ENCODE measurements at places on chromosomes 12 and 14.

DNA sequence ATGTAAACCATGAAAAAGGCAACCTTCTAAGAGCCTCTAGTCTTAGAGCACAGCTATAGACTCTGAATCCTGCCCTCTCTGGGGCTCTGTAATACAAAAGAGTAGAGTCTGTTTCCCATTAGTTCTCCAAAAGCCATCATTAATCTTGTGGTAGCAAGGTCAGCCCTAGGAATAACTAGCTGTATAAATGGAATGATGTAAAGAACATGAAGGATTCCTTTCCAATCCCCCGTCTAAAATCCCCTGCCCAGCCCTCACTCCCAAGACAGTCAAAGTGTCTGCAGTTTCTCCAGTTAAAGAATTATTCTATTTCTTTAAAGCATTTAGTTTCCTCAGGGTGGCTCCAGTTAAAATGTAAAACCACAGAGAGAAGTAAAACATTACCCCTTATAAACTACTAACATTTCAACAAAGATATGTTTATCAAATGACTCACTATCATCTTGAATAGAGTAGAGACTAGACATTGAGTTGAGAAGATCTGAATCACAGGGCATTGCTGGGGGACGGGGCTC lies 104.2 kb downstream of the ST8SIA1 start:
- DNase-seq, result no peak

DNA sequence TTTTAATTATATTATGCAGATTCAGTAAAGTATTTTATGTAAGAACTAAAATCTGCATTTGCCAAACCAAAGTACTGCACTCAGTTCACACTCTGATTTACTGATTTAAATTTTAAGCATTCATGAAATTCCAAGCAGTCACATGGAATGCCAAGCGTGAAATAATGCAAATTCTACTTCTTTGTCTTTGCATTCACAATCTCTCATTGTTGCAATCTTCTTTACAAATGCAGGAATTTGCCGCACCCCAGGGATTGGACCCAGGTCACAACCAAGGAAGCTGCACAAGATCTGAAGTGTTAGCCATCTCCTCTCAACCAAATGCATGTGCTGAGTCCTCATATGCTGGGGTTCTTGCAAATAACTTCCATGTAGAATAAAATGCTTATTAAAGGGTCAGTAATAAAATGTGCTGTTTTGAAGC lies 71.9 kb downstream of the TUNAR start:
- DNase-seq, result no peak

DNA sequence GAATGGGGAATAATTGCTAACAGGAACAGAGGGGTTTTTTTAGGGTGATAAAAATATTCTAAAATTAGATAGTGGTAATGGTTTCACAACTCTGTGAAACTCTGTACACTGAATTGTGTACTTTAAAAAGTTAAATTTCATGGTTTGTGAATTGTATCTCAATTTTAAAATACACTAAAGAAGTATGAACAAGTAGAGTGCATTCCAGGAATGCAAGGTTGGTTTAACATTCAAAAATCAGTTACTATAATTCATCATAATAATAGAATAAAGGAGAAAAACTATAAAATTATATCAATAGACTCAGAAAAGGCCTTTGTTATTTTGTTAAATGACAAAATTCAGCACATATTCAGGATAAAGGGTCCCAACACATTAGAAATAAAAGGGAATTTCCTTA lies 11.1 kb upstream of the BATF start:
- DNase-seq, result no peak

DNA sequence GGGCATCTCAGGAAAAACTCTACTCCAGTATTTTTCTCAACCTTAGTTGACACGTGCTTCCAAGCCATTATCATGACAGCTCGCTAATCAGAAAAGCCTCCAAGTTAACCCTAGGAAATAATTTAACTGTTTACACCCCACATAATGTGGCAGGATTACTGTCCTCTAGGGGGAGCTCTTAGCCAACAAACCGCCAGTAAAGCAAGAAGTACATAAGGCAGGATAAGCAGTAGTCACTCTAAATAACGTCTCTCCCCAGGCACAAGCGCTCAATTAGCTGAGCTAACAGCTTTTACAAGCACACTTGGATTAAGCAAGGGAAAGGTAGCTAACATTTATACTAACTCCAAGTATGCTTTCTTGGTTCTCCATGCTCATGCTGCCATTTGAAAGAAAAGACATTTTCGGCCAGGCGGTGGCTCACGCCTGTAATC lies 22.8 kb downstream of the APOBEC1 start:
- DNase-seq, result peak; percentile 40

DNA sequence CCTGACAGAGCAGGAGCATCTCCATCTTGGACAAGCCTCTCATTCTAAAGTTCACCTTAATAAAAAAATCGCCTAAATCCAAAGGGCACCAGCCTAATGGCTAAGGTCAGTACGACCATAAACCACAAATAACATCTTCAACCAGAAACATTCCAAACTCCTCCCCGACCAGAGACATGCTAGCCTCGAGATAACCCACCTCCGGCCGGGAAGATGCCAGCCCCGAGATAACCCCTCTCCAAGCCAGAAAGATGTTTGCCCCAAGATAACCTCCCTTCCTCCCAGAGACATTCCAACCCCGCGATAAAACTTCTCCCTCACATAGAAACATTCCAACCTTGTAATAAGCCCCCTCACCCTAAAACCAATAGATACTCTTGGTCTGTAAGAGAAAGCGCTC lies 86.8 kb upstream of the PKP2 start:
- DNase-seq, result no peak

GRCh38 chr14:95229749-95230148 lies 72.4 kb upstream of the DICER1 start:
- no peak for DNase-seq

DNA sequence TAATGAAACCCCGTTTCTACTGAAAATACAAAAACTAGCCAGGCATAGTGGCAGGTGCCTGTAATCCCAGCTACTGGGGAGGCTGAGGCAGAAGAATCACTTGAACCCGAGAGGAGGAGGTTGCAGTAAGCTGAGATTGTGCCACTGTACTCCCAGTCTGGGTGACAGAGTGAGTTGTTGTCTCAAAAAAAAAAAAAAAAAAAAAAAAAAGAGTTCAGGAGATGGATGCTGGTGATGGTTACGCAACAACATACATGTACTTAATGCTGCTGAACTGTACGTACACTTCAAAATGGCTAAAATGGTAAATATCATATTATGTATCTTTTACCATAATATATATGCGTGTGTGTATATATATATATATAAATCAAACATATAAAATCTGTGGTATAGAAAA lies 29.0 kb downstream of the ACTN1 start:
- no peak for DNase-seq

- DNase-seq, result no peak
Measured at GRCh38 chr14:91719839-91720238, 12.0 kb downstream of the CATSPERB start.

GRCh38 chr12:113062502-113063395 lies 6.2 kb downstream of the DTX1 start:
- no peak for DNase-seq

- no peak for DNase-seq
Measured at GRCh38 chr14:99873653-99874052, 80.4 kb downstream of the EML1 start.

DNA sequence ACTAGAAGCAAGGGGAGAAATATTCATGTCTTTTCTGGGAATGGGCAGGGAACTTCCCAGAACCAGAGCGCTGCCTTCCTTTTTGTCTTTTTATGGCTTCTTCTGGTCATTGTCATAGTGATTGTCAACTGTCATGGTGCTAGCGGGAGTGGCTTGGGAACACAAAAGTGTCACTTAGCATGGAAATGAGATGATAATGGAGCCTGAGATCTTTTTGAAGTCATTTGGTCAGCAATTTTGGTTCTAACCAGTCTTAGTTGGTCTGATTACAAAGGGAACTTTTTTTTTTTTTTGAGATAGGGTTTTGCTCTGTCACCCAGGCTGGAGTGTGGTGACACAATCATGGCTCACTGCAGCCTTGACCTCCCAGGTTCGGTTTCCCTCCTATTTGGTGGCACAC lies 62.7 kb upstream of the RPH3A start:
- DNase-seq, result no peak

DNA sequence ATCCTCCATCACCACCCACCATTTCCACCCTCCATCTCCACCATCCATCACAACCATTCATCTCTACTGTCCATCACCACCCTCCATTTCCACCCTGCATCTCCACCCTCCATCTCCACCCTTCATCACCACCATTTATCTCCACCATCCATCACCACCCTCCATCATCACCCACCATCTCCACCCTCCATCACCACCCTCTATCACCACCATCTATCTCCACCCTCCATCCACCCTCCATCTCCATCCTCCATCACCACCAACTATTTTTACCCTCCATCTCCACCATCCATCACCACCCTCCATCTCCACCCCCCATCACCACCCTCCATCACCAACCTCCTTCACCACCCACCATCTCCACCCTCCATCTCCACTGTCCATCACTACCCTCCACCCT lies 4.7 kb upstream of the CEP170B start:
- no peak for DNase-seq

GRCh38 chr12:126483145-126484068 lies 1418.2 kb downstream of the AACS start:
- DNase-seq, result no peak

DNA sequence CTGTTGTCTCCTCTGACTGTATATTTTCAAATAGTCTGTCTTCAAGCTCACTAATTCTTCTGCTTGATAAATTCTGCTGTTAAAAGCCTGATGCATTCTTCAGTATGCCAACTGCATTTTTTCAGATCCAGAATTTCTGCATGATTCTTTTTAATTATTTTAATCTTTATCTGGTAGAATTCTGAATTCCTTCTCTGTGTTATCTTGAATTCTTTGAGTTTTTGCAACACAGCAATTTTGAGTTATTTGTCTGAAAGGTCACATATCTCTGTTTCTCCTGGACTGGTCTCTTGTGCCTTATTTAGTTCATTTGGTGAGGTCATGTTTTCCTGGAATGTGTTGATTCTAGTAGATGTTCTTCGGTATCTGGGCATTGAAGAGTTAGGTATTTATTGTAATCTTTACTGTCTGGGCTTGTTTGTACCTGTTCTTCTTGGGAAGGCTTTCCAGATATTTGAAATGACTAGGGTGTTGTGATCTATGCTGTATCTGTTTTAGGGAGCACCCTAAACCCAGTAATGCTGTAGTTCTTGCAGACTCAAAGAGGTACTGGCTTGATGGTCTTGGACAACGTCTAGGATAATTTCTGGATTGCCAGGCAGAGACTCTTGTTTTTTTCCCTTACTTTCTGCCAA lies 193.8 kb upstream of the NPAS3 start:
- no peak for DNase-seq

DNA sequence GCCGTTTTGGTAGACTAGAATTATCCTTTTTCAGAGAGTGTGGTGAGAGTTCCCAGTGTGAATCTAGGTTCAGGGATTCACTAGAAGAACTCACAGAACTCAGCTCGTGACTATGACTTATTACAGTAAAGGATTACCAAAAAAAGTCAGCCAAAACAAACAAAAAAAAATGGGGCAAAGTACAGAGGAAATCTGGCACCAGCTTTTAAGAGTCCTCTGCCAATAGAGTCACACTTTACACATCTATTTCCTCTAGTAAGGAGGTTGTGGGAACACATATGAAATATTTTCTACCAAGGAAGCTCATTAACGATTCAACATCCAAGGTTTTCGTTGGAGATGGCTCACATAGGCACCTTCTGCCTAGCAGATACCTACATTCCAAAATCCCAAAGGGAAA lies 28.2 kb downstream of the TSPAN19 start:
- DNase-seq, result no peak

GRCh38 chr14:100402631-100403030 lies 79.5 kb downstream of the SLC25A47 start:
- DNase-seq, result no peak

GRCh38 chr12:56152756-56153677 lies 630 bp downstream of the MYL6B start:
- DNase-seq, result peak; percentile 9

DNA sequence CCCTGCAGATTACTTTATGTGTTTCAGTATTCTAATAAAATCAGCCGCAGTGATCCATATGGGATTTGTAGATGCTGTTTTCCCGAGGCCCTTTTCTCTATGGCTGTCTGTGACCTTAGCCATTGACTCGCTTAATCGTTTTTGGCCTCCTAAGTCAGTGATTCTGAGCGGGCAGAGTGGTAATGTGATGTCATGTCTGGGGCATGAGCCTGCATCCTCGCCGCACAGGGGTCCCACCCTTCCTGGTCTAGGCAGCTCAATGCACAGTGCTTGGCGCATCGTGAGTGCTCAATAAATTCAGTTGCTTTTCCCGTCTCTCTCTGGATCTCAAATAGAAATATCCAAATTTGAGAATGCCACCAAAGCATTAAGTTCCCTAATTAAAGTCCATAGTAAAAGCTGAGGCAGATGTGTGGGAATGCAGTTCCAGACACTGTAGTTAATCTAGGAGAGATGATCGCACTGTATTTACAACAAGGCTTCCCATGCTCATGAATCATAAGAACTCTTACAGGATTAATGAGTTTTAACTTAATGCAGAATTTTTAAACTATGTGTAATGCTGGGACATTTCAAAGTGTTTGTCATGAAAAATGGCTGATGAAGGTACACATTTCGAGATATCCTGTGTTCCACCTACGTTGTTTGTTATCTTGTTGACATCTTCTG lies 29.3 kb downstream of the HMGA2 start:
- no peak for DNase-seq

GRCh38 chr12:58888131-58888783 lies 32.0 kb downstream of the LRIG3 start:
- no peak for DNase-seq

- no peak for DNase-seq
Measured at GRCh38 chr12:104582739-104583138, 126.0 kb downstream of the CHST11 start.

DNA sequence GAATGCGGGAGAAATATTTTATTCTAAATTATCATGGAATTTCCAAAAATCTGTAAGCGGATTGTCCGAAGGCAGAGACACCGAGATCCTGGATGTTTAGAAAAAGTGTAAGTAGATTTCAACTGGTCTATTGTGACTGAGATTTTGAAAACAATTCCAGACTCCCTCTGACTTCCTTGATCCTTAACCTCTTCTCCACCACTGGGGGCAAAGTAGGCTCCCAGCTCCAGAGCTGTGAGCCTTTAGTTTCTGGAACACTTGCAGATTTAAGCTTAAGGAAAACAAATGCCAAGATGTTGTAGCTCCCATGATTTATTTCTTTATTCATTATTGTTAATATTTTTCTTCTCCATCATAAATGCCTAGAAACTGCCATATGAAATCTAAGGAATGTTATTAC lies 1320.5 kb upstream of the SEL1L start:
- no peak for DNase-seq

- no peak for DNase-seq
Measured at GRCh38 chr12:67354966-67355365, 85.8 kb downstream of the CAND1 start.
